ENCODE measurements at places on chromosomes 4 and X.

DNA sequence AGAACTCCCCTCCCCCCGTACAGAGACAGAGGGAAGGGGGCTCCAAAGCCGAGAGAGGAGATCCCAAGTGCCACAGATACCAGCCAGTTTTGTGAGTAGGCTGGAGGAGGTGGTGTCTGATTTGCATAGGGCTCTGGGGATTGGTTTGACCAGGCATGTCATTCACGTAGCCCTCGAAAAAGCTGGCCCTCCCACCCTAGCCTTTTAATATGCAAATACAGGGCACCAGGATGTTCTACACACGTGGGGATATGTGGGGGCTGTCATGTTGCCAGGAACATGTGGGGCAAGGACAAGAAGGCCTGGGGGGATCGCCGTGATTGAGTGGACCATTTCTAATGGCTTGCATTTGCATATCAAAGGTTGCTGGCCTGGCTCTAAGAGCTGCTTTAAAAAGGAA is 272.9 kb downstream of the PPP1R2C start:
- DNase-seq: no peak

- DNase-seq: no peak
These were observed 180.4 kb downstream of the MAML3 start for GRCh38 chr4:139973616-139974015.

GRCh38 chr4:679104-679481 is 4.8 kb downstream of the MYL5 start:
- no peak for DNase-seq

DNA sequence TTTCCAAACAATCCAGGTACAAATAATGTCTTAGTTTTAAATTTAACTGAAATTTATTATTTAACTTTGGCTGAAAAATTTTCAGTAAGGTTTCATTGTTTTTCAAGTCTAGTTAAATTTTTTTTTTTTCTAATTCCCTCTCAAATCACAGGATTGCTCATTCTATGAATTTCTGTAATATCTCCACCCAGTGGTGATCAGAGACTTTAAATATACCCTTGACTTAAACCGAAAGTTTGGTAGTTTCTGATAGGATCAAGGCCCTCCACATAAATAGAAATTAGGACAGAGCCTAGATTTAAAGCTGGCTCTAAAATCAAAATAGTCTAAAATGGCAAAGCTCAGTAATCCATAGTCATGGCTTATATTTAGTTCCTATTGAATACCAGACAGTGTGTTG is 175.4 kb downstream of the TBCK start:
- DNase-seq: no peak

GRCh38 chr4:37453281-37453998 is 208.9 kb downstream of the NWD2 start:
- no peak for DNase-seq

- DNase-seq: no peak
These were observed 486.5 kb downstream of the ARAP2 start for GRCh38 chr4:35757836-35758235.

GRCh38 chr4:147198411-147199051 is 252.9 kb upstream of the TTC29 start:
- DNase-seq: no peak

DNA sequence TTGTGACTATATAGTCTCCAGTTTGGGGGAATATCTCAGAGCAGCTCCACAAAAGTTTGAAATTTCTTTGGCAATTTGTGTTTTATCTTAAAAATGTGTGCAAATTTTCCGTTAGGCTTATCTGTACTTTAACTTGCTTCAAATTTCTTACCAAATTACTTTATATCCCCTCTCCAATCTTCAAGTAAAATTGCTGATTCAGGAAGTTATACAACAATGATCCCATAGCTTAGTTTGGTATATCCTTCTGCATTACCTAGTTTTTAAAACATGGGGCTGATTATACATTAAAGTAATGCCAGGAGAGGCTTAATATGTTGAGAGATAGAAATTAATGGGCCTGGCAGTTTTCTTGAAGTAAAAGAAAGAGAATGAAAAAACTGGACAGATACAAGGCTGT is 66.6 kb downstream of the TAF1 start:
- no peak for DNase-seq

DNA sequence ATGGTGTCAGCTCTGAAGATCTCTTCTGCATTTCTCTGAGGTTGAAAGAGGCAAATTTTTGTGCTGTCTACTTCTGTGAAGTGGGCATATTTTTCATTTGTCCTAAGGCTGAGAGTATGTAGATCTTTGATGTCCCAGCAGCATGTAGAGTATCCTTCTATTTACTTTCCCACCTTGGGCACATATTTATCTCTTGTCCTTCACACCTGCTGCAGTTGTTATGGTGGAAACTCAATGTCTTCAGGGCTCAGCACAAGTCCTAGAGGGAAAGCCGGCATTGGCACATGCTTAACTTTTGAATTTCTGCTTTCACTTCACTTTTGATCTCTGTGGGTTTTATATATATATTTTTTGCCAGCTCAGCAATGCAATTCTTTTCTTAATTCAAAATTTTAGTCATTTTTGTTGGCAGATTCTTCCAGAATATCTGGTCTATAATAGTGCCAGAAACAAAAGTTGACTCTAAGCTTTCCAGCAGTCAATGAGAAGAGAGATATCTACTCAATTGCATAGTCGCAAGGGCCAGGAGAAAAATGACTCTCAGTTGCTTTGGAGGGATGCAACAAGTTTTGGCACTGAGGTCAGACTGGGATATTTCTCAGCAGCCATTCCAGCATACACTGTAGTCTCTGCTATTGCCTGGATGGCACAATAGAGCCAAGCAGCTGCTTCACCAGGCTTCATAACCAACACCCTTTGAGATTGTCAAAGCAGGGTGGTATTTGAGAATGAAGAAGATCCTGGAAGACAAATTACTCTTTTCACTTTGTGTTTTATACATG is 127.8 kb upstream of the FAT1 start:
- DNase-seq: no peak

DNA sequence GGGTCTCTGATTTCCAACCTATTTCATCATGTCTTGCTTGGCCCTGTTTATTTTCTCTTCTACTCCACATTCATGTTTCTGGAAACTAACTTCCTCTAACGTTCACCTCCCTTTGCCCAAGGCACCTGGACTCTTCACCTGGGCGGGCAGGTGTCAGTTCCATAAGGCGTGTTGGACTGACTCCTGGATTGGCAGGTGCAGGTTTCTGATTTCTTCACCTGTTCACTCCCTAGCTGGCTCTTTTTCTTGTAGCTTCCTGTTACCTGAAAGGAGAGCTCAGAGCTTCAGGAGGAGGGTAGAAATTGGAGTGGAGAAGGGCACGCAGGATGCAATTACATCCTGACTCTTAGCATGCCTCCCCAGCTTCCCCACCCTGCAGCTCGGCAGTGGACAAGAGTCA is 350.8 kb upstream of the KLF3 start:
- DNase-seq: no peak

- DNase-seq: no peak
These were observed 124.9 kb downstream of the CBLL2 start for GRCh38 chrX:22397566-22397965.

- no peak for DNase-seq
These were observed 20.0 kb upstream of the MECP2 start for GRCh38 chrX:154117566-154117965.

Measured in Panc1 (cell line).